ENCODE measurements at places on chromosomes 5 and 9.

DNA sequence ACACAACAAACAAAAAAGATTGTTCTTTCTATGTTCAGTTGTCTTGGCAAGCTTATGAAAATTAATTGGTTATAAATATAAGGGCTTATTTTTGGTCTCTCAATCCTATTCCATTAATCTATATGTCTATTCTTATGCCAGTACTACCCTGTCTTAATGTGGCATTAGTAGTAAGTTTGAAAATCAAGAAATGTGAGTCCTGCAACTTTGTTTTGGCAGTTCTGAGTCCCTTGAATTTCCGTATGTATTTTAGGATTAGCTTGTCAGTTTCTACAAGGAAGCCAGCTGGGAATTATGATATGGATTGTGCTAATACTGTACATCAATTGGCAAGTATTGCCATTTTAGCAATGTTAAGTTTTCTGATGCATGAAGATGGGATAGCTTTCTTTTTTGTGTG is 10.5 kb upstream of the CCDC125 start:
- no peak for DNase-seq

DNA sequence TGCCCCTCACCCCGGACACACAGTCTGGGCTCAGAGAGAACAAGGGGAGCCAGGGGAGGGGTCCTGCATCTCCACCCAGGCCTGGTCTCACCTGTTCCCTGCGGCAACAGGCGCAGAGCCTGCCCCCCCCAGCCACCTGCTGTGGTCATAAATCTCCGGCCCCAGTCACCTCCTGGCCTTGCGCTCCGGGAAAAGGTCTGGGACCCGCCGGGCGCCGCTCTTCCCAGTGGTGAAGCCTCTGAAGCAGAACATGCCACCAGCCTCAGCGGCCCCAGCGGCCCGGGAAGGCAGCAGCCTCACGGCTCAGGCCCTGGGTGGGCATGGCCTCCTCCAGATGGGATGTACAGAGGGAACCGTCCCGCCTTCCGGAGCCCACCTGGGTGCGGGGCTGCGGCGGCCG is 20.6 kb downstream of the NOTCH1 start:
- no peak for DNase-seq

- DNase-seq: no peak
These were observed 97.6 kb upstream of the IFNE start for GRCh38 chr9:21579743-21580142.

GRCh38 chr5:34530637-34531036 is 125.5 kb upstream of the RAI14 start:
- no peak for DNase-seq

DNA sequence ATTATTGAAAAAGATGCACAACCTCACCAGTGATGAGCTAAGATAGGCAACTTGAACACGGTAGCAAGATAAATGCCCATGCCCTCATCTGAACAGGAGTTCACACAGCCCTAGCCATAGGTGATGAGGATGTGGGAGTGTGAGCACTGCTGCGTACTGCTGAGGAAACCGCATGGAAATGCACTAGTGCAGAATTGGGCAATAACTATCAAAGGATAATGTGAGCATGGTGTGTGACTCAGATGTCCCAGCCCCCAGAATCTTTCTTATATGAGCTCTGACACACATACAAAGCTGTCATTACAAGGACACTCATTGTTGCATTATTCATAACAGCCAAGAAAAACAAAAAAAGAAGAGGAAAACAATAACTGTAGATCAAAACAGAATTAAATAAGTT is 521.2 kb downstream of the IRX1 start:
- DNase-seq: no peak

DNA sequence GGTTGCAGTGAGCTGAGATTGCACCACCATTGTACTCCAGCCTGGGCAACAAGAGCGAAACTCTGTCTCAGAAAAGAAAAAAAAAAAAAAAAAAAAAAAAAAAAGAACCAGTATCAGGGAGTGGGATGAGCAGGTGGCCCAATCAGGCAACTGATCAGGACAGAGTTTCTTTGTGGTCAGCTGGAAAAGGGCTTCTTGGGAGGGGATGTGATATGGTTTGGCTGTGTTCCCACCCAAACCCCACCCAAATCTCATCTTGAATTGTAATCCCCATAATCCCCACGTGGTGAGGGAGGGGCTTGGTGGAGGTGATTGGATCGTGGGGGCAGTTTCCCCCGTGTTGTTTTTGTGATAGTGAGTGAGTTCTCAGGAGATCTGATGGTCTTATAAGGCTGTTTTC is 4.7 kb upstream of the GCNT1 start:
- DNase-seq: no peak

GRCh38 chr9:100028201-100028784 is 70.5 kb downstream of the ERP44 start:
- peak; percentile 37 for DNase-seq

- DNase-seq: no peak
These were observed 160.9 kb downstream of the GIN1 start for GRCh38 chr5:102959055-102959454.

- DNase-seq: no peak
These were observed 13.3 kb downstream of the ANXA6 start for GRCh38 chr5:151144275-151144674.

GRCh38 chr9:31372799-31373587 is 1011.5 kb upstream of the ACO1 start:
- no peak for DNase-seq

- DNase-seq: peak; percentile 69
These were observed 19.8 kb upstream of the MATR3 start for GRCh38 chr5:139273572-139274289.

GRCh38 chr5:60836131-60836530 is 7.9 kb downstream of the ELOVL7 start:
- DNase-seq: no peak

DNA sequence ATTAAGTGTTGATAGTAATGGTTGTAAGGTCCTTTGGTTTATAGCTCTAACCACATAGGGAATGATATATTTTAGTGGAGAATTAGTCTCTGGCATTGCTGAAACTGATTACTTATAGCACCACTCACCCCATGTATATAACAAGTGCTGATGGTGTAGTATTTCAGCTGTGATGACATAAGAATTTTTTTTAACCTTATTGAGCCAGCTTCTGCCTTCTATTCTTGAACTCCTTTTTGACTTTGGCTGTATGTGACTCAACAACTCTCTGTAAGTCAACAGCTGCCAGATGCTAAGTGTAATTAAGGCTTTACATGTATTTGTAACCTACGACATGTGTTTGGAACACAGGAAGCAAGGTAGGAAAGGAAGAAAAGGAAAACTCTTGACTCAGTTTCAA is 929.6 kb upstream of the WWC1 start:
- DNase-seq: no peak

GRCh38 chr5:135441919-135442318 is 5.2 kb downstream of the DCANP1 start:
- DNase-seq: no peak

GRCh38 chr5:153358315-153358976 is 132.0 kb upstream of the GRIA1 start:
- DNase-seq: no peak

GRCh38 chr9:18071651-18072060 is 402.3 kb upstream of the ADAMTSL1 start:
- DNase-seq: no peak

DNA sequence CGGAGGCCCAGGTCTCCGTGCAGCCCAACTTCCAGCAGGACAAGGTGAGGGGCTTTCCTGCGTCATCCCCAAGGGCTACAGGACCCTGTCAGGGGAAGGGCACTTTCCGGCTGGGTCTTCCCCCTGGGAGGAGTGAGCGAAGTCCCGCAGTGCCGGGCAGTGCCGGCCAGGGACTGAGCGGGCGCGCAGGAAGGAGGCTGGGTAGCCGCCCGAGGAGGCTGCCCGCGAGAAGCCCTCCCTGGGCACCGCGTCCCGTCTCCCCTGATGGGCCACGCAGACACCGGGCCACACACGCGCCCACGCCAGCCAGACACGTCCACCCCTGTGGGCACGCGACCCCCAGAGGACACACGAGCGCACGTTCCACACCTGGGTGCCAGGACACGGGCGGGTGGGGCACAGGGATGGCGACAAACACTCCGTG is 357 bp downstream of the PTGDS start:
- DNase-seq: no peak

DNA sequence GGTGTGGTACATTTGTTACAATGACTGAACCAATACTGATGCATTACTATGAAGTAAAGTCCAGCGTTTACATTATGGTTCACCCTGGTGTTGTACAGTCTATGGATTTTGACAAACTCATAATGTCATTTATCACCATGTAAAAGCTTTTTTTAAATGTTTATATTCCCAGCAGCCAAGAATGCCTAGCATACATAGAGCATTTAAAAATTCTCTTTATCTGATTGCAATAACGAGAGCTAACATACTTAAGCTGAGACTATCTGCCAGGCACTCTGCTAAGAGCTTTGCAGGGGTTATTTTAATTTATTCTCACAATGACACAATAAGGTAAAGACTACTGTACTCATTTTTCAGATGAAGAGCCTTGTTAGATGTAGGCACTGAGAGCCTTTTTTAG is 24.1 kb downstream of the PRDM6 start:
- DNase-seq: no peak

DNA sequence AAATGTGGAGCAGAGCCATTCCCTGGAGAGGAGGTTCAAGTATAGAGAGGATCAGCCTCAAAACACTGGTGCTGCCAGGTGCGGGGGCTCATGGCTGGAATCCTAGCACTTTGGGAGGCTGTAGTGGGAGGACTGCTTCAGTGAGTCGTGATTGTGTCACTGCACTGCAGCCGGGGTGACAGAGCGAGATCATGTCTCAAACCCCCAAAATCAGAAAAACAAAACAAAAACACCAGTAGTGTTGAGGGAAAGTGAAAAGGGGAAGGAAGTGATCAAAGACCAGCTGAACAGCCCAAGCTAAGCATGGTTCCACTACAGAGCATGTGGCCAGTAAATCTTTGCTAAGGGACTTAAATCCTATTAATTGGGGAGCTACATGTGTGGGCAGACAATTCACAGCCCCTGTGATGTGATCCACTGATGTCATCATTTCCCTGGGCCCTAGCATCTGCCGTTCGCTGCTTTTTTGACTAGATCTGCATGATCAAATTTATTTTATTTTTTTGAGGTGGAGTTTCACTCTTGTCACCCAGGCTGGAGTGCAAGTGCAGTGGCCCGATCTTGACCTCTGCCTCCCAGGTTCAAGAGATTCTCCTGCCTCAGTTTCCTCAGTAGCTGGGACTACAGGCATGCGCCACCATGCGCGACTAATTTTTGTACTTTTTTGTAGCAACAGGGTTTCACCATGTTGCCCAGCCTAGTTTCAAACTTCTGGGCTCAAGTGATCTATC is 2.7 kb upstream of the PCBD2 start:
- DNase-seq: no peak

GRCh38 chr5:112706446-112707016 is 31.2 kb upstream of the APC start:
- no peak for DNase-seq

DNA sequence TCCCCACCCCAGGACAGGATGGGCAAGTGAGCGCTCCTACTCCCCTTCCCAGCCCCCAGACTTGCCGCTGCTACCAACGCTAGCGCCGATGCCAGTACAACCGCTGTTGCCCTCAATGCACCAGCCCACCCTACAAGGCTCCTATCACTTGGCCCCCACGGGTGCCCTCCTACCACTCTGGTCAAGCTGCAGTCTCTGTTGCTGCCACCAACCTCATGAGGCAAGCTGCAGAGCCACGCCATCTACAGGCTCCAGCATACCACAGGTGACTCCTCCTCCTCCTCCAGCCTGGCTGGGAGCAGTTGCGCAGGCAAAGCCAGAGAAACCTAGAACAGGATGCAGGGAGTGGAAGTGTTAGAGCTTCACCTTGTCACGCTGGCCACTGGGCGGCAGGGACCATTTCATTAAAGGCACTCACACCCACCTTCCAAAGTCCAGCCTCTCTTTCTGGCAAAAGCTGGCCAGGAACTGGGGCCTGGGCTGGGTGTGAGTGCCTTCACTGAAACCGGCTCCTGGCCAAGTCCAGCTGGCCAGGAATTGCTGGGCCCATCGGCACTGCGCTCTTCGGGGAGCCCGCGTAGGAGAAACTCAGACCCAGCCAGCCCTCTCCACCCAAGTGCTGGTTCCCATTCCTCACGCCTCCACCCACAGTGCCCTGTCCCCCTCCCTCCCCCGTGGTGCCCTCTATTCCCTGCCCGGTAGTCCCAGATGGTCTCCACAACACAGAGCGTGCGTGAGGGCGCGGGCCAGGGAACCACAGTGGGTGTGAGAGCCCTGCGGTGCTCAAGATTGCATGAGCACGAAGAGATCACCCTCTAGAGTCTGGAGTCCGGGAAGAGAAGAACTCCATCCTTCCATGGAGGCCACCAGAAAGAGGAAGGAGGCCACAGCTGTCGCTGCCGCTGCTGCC is 1.6 kb upstream of the PCAT7 start:
- no peak for DNase-seq

DNA sequence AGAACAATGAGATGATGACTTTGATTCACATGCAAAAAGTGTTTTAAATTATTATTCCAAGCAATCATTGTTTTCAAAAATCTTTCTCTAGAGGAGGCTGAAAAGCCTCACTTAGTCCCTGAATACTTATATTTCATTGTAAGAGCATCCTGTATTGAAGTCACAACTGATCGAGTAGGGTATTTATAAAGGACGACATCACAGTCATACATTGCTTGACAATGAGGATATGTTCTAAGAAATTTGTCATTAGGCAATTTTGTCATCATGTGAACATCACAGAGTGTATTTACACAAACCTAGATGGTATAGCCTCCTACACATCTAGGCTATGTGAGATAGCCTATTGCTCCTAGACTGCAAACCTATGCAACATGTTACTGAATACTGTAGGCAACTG is 510.4 kb upstream of the RGMB start:
- no peak for DNase-seq

DNA sequence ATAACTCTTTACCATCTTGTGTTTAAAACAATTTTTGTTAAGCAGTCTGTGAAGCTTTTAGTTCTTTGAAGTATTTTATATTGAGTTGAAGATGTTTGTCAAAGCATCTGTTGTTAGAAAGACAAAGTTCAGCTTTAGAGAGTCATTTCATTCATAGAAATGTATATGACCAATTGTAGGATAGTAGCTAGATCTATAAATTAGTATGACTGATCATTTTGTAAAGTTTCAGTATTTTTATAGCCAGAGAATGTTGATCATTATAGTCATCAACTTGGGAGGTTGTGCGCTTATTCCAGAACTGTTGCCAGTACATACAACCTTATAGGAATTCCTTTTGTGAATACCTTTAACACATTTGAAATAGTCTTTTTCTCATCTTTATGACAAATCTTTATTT is 5.2 kb downstream of the NIPBL start:
- DNase-seq: no peak

- DNase-seq: no peak
These were observed 184.0 kb upstream of the ACTBL2 start for GRCh38 chr5:57666582-57666981.

- no peak for DNase-seq
These were observed 102.0 kb upstream of the PTPN3 start for GRCh38 chr9:109600142-109600541.

DNA sequence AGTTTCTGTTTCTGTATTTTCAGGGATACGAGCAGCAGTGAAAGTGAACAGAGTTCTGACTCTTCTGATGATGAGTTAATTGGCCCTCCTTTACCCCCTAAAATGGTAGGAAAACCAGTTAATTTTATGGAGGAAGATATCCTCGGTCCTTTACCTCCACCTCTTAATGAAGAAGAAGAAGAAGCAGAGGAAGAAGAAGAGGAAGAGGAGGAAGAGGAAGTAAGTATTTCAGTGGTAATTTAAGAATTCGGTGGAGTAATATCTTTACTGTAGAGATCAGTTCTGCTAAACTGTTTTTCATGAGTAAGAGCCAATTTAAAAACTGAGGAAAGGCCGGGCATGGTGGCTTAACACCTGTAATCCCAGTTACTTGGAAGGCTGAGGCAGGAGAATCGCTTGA is 17.2 kb downstream of the WDR70 start:
- DNase-seq: no peak
